ENCODE measurements at places on chromosomes 4 and X. TPM values are rescaled to one million over a fixed set of nuclear protein-coding genes. Genes with fewer than 3 reads are reported as not detected.

The TMSB15C gene
- 0.22 TPM for total RNA-seq

The ATP1B4 gene
- not detected for total RNA-seq

The CYP4V2 gene
- total RNA-seq, result 15.0 TPM

The TASL gene
- not detected for total RNA-seq

The AFM gene
- total RNA-seq, result not detected

The SSX2 gene
- total RNA-seq, result not detected

The UGT8 gene
- 0.14 TPM for total RNA-seq

The CSN2 gene
- not detected for total RNA-seq

The RPS3A gene
- 1,184 TPM for total RNA-seq

The SLC26A1 gene
- 0.22 TPM for total RNA-seq

The SCML2 gene
- total RNA-seq, result 0.22 TPM

The FRG2 gene
- not detected for total RNA-seq

The RRH gene
- total RNA-seq, result 0.14 TPM

The MXRA5 gene
- 10.1 TPM for total RNA-seq

The ITGB1BP2 gene
- total RNA-seq, result 2.0 TPM

The KIAA1210 gene
- total RNA-seq, result not detected

The FGFBP2 gene
- total RNA-seq, result not detected

The CYSLTR1 gene
- total RNA-seq, result 0.29 TPM

The SMIM9 gene
- not detected for total RNA-seq

The NAT8L gene
- 0.66 TPM for total RNA-seq

The IBSP gene
- total RNA-seq, result 0.14 TPM

The MGARP gene
- 3.3 TPM for total RNA-seq

The MAGEB10 gene
- not detected for total RNA-seq

The CHST7 gene
- 21.0 TPM for total RNA-seq

The GAGE12F gene
- total RNA-seq, result not detected

The USP17L21 gene
- total RNA-seq, result not detected

The UGT2B10 gene
- not detected for total RNA-seq

The CLCN4 gene
- 7.2 TPM for total RNA-seq

The WDR17 gene
- total RNA-seq, result 0.66 TPM

The HTRA3 gene
- total RNA-seq, result 7.3 TPM

The PRMT9 gene
- total RNA-seq, result 10.3 TPM

The GAGE1 gene
- total RNA-seq, result not detected

The GPRASP1 gene
- 1.4 TPM for total RNA-seq
